Left lung (tissue), 14 donors: ENCODE measurements at places on chromosomes 7 and 10.
A peak's percentile ranks its signal among the peaks of the same experiment; 100 is the strongest.

- peak; percentile 66 for DNase-seq
Measured at GRCh38 chr7:16465469-16466361, at the start of gene SOSTDC1. TSS of gene SOSTDC1 (minus strand) at chr7:16465738. CDS start at chr7:16465668, 70 bp downstream.

- no peak for DNase-seq
Measured at GRCh38 chr10:4776234-4776638, 49.8 kb upstream of the AKR1E2 start.

DNA sequence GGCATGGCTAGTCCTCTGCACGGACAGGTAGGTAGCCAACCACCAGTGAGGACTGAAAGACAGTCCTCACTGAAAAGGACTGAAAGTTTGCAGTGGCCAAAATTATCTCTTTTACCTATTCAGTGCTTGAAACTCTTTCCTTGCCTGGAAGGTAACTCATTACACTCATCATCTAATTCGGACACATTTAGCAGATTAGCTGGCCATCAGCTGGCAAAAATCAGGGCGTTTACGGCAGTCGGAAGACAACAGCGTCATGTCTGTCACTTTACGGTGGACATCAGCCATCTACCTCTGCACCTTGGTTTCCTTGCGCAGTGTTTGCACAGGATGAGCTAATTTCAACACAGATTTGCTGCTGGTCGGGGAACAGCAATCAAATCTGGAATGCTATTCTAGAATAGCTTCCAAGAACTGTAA is 740 bp downstream of the ANXA7 start:
- no peak for DNase-seq

GRCh38 chr7:140537750-140538482 is 58.6 kb upstream of the MKRN1 start:
- DNase-seq = no peak

DNA sequence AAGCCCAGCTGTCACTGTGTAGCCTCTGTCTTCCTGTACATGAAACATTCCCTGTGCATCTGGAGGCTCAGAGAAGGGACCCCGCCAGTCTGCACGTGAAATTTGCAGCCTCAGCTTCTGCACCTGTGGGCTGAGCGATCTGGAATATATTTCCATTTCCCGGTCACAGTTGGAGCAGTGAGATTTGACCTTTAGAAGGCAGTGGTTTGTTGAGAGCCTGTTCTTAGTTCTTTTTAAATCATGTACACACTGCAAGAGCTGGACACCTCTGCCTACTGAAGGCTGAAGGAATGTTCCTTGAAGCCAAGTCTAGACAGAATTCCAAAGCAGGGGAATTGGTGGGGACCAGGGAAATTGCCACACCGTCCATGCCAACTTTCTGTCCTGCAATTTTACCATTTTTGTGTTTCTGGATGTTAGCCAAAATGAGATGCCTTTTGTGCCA is 706.6 kb downstream of the INHBA start:
- no peak for DNase-seq

- DNase-seq = no peak
Measured at GRCh38 chr10:116418389-116418788, 9.3 kb upstream of the PNLIPRP3 start.
